Karpas-422 (cell line): ENCODE measurements at places on chromosomes 16 and 17. TPM values are rescaled to one million over a fixed set of nuclear protein-coding genes. Genes with fewer than 3 reads are reported as not detected.

- H3K36me3 ChIP-seq = no peaks in the 10 kb centered on the region
- H3K27me3 ChIP-seq = no peaks in the 10 kb centered on the region
- H3K4me1 ChIP-seq = peaks cover 12% of the 10 kb centered on the region
- DNase-seq = no peak
- H3K27ac ChIP-seq = no peak overlapping the region
These were observed 54.5 kb upstream of the ADORA2B start for GRCh38 chr17:15890279-15890892.

DNA sequence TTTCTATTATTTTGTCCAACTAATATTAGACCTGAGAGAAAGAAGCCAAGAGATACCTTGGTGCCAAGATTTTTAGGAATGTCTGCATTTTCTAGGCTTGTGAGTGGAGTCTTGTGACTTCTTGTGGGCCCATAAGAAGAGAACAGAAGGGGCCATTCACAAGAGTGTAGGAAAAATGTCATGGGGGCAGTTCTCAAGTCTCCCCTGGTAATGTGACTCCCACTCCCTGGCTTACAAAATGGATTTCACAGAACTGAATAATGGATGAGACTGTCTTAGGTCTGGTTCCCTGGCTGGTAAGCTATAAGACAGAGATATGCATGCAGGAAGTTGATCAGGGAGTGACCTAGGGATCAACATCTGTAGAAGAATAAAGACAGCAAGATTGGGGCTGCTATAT is 181.3 kb downstream of the CBLN1 start:
- H3K36me3 ChIP-seq = no peaks in the 10 kb centered on the region
- H3K4me1 ChIP-seq = no peaks in the 10 kb centered on the region
- H3K4me3 ChIP-seq = no peak overlapping the region
- no peak for DNase-seq
- no peak overlapping the region for H3K27ac ChIP-seq

DNA sequence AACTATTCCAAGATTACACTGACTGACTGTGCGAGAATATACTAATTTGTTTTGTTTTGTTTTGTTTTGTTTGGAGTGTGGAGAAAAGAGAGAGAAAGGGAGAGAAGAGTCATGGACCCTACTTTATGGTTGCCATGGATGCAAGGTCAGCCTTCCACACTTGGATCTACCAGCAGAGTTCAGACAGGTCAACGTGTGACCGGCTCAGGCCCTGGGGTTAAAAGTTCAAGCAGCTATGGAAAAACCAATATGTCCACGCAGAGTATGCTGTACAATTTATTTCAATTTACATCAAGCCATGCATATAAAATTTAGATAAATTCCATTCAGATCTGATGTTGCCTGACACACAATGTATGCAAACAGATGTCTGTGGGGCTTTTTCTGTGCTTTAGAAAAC is 122.8 kb downstream of the SKAP1 start:
- H3K4me1 ChIP-seq = no peaks in the 10 kb centered on the region
- no peaks in the 10 kb centered on the region for H3K36me3 ChIP-seq

The TMEM204 gene
- total RNA-seq = not detected in 2 replicates
